ENCODE measurements at places on chromosomes 7 and 10.

GRCh38 chr10:127849921-127850320 lies 42.8 kb downstream of the CLRN3 start:
- no peak for DNase-seq

- DNase-seq = no peak
Measured at GRCh38 chr7:75967055-75967454, 27.3 kb downstream of the TMEM120A start.

- peak; percentile 45 for DNase-seq
Measured at GRCh38 chr7:4753598-4754432, 21.6 kb upstream of the AP5Z1 start.

DNA sequence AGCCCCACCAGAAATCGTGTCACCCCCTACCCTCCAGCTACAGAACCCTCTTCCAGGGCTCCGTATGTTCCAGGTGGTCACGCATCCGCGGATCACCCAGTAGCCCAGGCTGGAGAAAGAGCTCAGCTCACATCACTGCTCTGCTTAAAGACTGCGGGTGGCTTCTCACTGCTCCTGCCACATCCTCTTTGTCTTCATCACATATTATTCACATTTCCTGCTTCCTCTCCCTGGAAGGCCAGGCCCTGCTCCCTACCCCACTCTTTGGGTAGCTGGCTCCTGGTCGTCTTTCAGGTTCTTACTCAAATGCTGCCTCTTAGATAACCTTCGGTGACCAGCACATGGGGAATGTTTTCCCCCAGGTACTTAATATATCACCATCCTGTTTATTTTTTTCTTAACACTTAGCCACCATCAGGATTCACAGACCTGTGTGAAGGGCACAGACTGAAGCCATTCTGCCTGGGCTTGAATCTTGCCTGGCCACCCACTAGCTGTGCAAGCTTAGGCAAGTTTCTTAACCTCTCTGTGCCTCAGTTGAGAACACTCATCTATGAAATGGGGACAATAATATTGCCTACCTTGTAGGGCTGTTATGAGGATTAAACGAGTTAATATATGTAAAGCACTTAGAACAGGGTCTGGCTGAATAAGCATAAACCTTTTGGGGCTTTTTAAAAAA lies 307.8 kb downstream of the PRPF18 start:
- DNase-seq = no peak

DNA sequence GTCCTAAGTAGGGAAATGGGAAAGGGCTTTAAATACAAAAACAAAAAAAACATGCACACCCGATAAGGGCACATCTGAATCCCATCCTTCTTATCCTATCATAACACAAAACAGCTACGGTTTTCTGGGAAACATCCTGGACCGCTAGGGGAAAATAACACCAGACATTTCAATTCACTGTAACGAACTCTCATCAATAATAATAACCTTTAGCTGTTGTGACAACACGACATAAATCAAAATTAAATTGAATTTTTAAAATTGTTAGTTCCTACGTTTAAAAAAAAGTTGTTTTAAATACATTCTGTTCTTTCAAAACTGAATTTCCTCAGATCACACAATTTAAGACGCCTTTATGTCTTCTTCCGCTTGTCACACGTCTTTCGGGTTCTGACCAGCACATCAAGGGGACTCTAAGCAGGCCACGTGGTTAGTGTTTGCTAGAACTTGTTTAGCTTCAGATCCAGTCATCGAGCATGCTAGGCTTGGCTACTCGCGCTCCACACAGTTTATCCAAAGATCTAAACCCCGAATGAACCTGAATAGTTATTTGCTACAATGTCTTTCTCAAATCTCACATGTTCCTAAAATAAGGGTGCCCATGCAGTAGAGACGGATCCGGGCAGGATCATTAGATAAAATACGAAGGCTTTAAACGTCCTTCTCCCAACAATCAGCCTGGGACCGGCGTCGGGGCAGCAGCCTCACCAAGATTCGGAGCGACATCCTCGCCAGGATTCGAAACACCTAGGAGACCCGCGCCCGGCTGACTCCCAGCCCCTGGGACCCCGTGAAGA lies 839 bp downstream of the IKZF5 start:
- no peak for DNase-seq

DNA sequence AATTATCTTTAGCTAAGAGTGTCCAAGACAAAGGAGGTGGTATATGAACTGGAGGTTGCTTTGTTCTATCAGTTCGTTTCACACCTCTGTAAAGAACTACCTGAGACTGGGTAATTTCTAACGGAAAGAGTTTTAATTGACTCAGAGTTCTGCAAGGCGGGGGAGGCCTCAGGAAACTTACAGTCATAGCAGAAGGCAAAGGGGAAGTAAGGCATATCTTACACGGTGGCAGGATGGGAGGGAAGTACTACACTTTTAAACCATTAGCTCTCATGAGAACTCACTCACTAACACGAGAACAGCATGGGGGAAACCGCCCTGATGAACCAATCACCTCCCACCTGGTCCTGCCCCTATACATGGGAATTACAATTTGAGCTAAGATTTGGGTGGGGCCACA lies 1202.3 kb upstream of the LRRTM3 start:
- DNase-seq = no peak

DNA sequence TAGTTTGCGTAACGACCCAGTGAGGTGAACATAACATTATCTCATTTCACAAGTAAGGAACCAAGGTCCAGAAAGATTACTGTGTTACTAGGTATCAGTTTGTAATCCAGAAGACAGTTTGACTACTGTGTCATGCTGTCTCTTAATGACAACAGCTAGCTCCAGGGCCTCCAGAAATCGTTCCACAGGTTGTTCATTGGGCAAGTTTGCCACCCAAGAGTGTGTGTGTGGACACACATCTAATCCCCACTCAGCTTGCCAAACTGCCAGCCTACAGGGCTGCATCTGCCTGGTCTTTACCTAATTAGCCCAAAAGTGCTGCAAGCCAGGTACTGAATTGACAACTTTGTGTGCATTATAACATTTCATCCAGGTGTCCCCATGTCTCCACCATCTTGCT lies 27.9 kb upstream of the SLC16A12 start:
- DNase-seq = no peak

DNA sequence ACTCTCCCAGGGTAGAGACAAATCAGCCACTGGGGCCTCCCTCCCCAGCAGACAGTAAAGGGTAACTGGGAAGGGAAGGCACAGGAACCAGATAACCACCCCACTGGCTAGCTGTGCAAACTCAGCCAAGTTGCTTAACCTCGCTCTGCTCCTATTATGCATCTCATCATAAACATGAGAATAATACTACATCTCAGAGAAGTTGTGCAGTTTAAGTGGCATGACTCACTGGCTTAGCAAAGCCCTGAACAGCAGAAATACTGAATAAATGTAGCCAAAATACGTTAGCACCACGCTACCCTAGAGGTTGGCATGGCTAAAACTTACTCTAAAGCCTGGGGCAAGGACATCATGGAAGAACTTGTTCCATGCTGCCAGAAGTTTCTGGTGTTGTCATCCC lies 128.1 kb upstream of the ANK3 start:
- no peak for DNase-seq

GRCh38 chr7:131521651-131522163 lies 34.7 kb downstream of the PODXL start:
- peak; percentile 70 for DNase-seq

DNA sequence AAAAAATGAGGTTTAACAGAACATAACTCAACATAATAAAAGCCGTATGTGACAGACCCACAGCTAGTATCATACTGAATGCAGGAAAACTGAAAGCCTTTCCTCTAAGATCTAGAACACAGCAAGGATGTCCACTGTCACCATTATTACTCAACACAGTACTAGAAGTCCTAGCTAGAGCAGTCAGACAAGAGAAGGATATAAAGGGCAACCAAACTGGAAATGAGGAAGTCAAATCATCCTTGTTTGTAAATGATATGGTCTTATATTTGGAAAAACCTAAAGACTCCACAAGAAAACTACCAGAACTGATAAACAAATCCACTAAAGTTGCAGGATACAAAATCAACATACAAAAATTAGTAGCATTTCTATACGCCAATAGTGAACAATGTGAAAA lies 45.9 kb downstream of the C10orf71 start:
- no peak for DNase-seq

- peak; percentile 16 for DNase-seq
Measured at GRCh38 chr7:64618785-64619456, 47.0 kb upstream of the ZNF107 start.

DNA sequence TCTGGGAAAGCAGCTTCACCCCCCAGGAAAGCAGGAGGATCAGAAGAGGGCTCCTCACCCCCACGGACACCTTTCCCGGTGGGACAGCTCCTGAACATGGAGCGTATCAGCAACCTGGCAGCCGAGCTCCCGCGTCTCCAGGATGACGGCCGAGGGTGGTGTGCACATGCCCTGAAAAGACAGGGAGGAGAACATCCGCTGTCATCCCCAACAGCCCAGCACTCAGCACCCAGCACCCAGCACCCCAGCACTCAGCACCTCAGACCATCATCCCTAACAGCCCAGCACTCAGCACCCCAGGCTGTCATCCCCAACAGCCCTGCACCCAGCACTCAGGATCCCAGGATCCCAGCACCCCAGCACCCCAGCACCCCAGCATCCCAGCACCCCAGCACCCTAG lies 3.9 kb upstream of the CFAP46 start:
- DNase-seq = no peak

DNA sequence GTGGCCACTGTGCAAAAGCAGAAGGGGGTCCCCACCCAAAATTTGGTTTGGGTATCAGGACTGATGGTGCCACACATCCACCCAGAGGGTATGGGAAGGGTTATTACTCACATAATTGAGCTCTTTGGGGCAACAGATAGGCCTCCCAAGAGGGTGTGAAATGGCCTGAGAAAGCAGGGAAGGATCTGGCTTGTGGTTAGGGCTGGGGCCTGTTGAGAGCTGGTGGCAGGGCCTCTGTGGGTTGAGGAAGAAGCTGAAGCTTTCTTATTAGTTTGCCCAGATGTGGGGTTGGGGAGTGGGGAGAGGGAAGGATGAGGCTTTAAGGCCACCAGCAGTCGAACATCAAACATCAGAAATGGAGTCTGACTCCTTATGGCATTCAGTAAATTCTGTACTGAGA lies 18.3 kb upstream of the MKI67 start:
- no peak for DNase-seq

- no peak for DNase-seq
Measured at GRCh38 chr10:63522277-63522687, 1.1 kb downstream of the REEP3 start.

- DNase-seq = peak; percentile 35
Measured at GRCh38 chr7:82172881-82173280, 270.7 kb downstream of the CACNA2D1 start.

DNA sequence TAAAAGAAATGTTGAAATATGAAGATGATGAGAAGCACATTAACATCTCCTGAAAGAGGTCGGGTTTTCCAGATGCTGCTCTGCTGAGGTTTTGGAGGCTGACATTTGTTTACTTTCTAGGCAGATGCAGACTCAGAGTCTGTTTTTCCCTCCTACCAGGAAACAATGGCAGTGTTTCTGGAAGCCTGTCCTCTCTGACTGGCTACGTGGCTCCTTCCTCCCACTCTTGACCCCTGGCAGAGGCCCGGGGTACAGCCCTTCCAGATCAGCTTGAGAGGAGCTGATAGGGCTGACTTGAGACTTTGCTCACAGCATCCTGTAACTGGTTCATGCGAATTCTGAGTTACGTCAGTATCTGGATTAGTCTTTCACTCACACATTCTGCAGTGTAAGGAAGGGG lies 41.1 kb upstream of the IL15RA start:
- DNase-seq = no peak

DNA sequence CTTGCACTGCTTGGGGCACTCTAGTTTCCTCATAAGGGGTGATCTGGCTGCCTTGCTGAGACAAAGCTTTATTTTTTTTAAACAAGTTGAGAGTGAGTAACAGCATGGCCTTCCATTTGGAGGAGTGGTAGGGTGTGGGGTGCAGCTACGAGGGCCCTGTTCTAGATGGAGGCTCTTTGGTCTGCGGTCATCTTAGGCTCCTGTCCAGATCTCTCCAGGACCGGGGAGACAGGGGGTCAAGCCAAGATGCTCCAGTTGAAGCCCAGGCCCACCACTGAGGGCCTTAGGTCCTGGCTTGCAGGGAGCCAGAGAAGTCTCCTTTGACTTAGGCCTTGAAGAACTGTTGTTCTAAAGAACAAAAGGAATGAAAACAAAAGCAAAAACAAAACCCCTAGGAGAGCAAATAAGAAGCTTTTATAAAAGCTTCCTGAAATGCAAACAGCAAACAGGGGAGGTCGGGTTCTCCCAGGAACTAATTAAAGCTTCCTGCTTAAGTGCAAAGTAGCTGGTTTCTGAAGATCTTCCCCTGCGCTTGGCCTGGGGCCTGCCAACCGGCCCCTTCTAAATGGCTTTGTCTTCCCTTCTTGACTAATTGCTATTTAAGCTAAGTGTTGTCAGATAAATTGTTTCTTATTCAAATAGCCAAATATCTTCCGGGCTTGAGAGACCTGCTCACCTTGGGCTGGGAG lies 259.2 kb downstream of the GLRX3 start:
- DNase-seq = no peak

DNA sequence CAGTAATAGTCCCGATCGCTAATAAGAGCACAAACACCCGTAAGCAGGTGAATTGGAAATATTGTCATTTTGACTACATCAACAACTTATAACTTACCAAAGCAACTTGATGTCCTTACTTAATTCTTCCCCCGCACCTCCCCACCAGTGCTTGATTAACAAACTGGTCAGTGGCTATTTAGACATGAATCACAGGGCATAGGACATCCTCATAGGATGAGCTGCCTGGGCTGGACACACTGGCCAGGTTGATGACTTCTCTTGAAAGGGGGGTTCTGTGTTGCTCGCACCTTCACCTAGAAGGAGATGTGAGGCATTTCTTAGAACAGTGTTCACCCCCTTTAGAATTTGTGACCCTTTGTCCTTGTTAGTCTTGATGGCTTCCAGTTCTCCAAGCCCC lies 163.2 kb downstream of the TCF7L2 start:
- DNase-seq = no peak

GRCh38 chr7:33807779-33808482 lies 97.4 kb upstream of the BMPER start:
- DNase-seq = peak; percentile 24

DNA sequence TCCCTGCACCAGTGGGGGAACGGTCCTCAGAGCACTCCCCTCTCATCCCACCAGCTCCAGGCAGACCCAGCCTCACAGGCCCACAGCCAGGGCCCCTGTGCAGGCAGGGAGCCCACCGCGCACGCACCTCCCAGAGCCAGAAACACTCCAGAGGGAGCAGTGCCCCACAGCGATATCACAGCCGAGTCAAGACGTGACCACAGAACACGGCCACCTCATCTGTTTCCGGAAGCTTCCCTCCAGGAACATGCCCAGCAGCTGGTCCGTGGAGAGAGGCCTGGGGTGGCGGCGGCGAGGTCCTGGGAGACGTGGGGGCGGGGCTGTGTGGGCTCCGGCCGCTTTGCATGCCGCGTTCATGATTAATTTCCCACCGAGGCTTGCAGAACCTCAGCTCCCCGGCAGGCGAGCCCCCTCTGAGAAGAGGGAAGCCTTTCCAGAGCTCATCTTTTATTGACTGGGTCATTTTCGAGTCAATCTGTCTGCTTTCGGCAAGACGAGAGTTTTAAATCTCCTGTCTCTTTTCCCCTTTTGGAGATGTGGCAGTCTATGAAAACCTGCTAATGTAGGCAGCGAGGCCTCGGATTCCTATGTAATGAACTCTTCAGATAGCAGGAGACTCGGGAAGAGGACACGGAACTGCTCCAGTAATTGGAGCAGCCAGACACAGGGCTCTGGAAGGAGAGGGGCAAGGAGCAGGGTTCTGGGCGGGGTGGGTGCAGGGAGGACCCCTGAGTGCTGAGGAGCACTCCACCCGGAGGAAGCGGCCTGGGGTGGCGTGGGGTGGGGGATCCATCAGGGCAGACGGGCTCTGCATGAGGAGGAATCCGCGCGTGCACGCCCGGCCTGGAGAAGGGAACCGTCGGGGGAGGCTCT lies 242.8 kb downstream of the ELFN1 start:
- no peak for DNase-seq

GRCh38 chr7:77734659-77735421 lies 38.6 kb downstream of the RSBN1L start:
- DNase-seq = no peak
